Stimulated activated CD8-positive, alpha-beta memory T cell treated with anti-CD3 and anti-CD28 coated beads, Interleukin-7, amount 100 ng/mL, for 24 hours (primary cell): ENCODE measurements at places on chromosomes 3 and 15.

DNA sequence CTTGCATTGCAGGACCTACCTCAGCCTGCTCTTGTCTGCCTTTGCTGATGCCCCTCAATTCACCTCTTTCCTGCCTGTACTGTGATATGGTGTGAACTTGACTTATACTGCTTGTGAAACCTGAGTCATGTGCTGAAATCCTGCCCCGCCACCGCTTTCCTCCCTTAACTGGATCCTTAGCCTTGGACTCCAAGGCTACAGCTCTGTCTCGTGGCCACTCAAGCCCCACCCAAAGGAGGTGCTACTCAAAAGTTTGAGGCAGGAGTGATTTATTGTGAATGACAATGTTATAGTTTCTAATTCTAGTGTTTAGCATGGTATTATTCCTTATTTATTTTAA is 56.1 kb downstream of the MYZAP start:
- no peak for DNase-seq

GRCh38 chr3:151282921-151283320 is 4.6 kb upstream of the P2RY14 start:
- DNase-seq, result no peak

GRCh38 chr3:67897351-67898336 is 243.2 kb upstream of the SUCLG2 start:
- no peak for DNase-seq

DNA sequence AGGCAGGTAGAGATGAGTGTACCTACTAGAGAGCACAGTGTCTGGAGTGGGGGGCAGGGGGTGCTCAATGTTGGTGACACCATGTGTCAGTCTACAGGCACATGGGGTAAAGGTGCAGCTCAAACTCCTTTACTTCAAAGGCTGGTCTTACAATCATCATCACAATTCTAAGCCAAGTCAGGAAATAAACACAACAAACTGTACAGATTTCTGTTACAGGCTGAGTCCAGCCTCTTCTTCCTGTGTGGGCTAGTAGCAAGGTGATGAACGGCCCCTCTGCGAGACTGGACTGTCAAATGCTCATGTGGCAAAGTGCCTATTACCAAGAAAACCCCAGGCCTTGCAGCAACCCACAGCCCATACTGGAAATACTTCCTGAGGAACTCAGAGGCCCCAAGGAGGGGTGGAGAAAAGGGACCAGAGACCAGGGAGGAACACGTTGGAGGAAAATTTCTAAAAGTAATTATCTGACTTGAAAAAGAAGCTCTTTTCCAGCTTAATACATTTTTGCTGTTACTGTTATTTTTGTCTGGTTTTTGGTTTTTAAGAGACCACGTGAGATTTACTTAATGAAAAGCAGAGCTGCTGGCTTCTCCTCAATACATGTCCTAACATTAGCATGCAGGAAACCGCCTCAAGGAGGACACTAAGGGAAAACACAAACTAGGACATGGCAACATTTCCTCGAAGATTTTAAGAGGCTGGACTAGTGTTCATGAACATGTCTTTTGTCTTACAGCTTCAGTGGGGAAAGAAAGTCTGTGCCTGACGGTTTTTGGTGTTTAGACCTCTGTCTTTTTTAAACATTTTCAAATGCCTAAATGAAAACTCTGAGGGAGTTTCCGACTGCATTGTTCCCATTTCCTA is 29.5 kb downstream of the TBC1D2B start:
- no peak for DNase-seq

DNA sequence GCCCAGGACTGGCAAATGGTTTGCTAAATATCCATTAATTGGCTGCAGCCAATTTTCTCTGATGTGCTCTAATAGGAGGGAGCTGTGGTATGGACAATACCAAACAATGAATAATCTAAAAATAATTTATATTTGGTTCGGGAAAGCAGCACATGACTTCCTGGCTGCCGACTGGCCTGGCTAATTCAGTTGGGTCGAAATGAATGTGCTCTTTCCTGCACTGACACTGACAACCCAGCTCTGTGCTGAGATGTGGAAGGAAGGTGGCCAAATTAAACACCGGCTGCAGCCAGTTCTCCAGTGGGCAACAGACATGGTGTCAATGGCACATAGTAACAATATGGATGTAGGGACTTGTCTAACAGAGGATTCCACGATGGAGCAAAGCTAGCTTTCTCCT is 21.1 kb upstream of the COLQ start:
- no peak for DNase-seq

GRCh38 chr3:108861401-108861800 is 38.8 kb downstream of the TRAT1 start:
- no peak for DNase-seq

DNA sequence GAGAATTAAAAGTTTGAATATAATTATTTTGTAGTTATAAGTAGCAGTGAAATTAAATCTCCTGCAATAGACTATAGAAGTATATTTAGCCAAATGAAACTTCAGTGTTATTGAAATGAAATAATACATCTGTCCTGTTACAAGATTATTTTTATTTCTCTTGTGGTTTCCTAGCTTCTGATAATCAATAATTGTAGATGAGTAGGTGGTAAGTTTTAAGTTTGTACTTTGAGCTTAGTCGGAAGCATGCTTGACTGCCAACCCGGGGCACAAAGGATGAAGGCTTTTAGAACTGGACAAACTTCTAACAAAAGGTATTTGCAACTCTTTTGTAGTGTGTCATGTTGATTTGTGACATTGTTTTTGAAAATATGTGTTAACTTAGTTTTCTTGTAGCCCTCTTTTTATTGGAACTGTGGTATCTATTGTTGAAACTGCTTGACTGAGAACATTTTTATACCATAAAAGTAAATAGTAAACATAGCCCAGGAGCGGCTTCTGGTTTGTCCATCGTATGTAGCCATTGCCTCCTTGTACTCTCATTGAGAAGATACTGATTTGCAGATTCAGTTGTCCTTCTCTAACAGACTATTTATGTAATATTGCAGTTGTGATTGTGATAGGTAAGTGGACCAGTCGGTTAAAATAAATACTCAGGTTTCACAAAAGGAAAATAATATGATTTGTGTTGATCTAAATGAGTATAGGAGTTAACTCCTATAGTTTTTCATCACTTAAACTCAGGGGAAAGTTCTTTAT is 2.9 kb downstream of the CTNNB1 start:
- DNase-seq, result no peak
